ENCODE measurements at places on chromosomes 13 and 19.
A peak's percentile ranks its signal among the peaks of the same experiment; 100 is the strongest.

- no peak for DNase-seq
These were observed 1120.8 kb downstream of the EFNB2 start for GRCh38 chr13:105414639-105415038.

DNA sequence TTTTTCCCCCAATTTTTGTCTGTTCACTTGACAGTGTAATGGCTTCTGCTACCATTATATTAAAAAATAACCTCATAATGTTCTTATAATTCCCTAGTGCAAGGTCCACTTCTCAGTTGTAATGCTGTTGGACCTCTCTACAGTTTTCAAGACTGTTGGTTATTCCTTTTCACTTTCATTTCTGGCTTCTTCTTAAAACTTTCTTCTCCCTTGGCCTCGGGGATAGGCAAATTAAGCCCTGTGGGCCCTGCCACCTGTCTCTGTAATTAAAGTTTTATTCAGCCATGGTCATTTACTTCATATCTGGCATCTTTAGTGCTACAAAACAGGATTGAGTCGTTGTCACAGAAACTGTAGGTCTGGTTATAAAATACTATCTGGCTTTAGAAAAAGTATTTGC, 313.5 kb downstream of the KLF12 start:
- no peak for DNase-seq

- DNase-seq: no peak
These were observed 512.4 kb upstream of the ATXN8OS start for GRCh38 chr13:69595181-69595580.

GRCh38 chr13:82698383-82698782, 1183.9 kb downstream of the SLITRK1 start:
- DNase-seq: no peak

- no peak for DNase-seq
These were observed 48.6 kb downstream of the PIN1 start for GRCh38 chr19:9883764-9884163.

DNA sequence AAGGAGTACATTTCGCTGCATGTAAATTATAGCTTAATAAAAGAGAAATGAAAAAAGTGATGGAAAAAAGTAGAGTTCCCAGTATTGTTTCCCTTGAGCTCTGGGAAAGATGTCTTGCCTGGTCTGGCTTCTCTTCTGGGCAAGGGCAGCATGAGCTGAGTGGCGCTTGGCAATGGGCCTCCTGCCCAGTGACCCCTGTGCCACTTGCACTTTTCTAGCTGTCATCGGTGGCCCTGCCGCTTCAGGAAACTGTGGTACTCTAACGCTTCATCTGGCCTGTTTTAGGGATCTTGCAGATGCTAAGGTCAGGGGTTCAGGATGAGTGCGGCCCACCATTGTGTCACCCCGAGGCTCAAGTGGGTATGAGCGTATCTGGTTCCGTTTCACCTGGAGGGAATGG, 161.4 kb downstream of the MTUS2 start:
- DNase-seq: no peak

DNA sequence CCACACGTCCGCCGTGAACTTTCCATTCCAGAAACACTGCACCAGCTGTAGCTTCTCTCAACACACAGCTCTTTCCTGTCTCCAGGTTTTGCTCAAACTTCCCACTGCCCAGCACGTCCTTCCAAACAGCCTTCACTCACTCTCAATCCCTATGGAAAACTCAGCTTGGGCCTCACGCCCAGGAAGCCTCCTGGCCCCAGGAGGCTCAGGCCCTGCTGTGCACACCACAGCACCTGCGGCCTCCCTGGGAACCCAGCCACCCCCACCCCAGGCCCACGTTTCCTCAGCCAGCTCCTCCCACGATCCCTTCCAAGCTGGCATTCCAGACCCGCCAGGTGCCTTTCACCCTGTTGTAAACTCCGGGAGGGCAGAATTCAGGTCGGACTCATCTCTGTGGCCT, 35.2 kb downstream of the C13orf46 start:
- DNase-seq: no peak

DNA sequence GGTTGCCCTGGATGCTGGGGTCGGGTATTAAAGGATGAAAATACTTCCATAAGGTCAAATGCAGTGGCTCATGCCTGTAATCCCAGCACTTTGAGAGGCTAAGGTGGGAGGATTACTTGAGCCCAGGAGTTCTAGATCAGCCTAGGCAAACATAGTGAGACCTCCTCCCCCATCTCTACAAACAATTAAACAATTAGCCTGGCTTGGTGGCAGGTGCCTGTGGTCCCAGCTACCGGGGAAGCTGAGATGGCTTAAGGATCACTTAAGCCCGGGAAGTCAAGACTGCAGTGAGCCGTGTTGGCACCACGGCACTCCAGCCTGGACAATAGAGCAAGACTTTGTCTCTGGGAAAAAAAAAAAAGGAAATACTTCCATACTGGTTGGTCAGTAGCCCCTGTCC, 1.5 kb downstream of the KLK11 start:
- DNase-seq: no peak

DNA sequence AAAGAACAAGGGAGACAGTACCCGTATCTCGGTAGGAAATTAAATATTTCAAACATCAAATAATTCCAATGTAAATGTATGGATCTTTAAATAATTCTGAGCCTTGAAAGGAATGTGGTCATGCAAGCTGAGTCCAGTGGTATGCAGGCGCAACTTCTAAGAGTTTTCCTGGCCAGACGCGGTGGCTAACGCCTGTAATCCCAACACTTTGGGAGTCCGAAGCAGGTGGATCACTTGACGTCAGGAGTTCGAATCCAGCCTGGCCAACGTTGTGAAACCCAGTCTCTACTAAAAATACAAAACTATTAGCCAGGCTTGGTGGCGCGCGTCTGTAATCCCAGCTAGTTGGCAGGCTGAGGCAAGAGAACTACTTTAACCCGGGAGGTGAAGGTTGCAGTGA, 1.1 kb upstream of the ZNF845 start:
- no peak for DNase-seq

DNA sequence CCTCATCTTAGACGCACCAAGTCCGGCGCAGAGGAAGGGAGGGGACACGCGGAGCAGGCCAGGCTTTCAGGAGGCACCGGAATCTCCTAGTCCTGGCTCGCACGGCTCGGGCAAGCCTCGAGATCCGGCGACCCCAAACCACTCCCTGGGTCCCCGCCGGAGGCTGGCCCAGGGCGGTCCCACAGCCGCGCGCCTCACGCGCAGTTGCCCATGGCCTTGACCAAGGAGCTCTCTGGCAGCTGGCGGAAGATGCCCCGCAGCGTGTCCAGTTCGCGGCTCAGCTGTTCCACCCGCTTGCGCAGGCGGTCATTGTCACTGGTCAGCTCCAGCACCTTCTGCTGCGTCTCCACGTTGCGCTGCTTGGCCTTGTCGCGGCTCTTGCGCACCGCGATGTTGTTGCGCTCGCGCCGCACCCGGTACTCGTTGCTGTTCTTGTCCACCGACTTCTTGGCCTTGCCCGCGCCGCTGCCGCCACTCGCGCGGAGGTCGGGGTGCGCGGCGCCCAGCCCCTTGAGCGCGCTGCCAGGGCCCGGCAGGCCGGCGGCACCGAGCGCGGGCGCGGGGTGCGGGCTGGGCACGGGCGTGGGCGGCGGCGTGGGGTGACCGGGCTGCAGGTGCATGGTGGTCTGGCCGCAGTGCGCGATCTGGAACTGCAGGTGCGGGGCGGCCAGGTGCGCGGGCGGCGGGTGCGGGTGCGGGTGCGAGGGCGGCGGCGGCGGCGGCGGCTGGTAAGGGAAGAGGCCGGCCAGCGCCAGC, 1.0 kb downstream of the CEBPA start:
- DNase-seq: peak; percentile 37

DNA sequence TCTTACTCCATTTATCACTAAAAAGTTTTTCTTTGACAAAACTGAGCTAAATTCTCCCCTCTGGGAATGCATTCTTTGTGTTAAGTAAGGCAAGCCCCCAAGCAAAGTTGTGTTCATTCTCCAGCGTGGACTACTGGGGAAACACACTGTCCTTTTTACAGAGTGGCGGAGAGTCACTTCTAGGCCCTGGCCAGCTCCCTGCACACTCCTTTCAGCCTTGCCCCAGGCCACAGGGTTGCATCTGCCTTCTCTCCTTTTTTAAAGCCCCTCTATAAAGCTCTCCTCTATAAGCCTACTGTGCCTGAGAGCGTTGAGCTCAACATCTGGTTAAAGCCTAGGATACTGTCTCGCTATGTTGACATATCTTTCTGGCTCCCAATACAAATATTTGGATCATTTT, 803.4 kb downstream of the PCDH17 start:
- no peak for DNase-seq

DNA sequence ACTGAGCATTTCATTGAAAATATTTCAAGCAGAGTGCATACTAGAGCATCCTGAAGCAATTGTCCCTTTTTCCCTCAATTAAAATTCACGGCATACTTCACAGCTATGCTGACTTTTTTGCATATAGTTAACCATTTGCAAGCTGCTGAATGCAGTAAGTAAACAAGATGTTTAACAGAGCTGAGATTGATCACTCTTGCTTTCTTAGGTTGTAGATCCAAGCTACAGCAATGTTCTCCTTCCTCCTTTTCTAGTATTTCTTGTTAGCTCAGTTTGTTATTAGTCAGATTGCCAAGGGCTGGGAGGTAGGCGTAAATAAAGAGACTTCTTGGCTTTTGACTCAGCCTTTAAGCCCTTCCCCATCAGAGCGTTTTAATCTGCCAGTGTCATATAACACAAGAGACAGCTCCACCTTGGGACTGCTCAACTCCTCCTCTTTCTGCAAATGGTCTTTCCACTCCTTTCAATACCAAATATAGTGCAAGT, at the start of gene SLITRK6:
Gene SLITRK6 (minus strand): TSS at position 323 of the 486 bp plus-strand sequence. CDS start 2,911 bp downstream, outside the sequence.
- DNase-seq: peak; percentile 39

- DNase-seq: peak; percentile 75
These were observed 33.2 kb upstream of the MEDAG start for GRCh38 chr13:30872685-30873461.

DNA sequence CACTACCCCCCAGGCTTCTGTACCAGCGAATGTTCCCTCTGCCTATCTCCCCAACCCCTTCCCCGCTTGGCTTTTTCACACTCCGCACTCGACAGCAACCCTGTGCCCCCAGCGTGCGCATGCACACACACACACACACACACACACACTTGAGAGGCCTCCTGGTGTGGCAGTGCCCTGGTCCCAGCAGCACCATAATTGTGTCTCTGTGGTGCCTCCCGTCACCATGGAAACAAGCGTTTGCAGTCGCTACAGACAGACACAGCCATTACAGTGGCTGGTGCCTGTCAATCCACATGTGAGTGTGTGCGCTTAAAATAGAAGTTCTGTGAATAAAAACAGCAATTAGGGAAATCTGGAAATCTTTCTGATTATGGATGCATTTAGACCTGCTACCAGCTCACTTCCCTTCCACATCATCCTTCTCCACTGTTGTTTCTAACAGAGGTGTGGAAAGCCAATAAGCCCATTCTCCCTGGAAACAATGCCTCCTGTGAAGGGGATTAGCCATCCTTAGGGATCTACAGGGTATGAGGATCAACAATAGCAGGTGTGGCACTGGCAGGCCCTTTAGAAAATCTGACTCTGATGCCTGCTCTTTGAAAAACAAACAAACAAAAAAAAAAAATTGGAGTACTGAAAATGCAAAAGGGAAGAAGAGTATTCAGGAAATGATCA, 146.3 kb downstream of the DCLK1 start:
- peak; percentile 40 for DNase-seq

GRCh38 chr19:28498404-28498976, 714.5 kb downstream of the UQCRFS1 start:
- DNase-seq: no peak

GRCh38 chr13:93746589-93746988, 520.0 kb downstream of the GPC6 start:
- DNase-seq: no peak

- no peak for DNase-seq
These were observed 296.0 kb downstream of the OLFM4 start for GRCh38 chr13:53324656-53325055.

GRCh38 chr19:6837525-6837924, 49.9 kb upstream of the ADGRE1 start:
- DNase-seq: no peak

- DNase-seq: no peak
These were observed 387.5 kb downstream of the LMO7 start for GRCh38 chr13:76023652-76024051.

DNA sequence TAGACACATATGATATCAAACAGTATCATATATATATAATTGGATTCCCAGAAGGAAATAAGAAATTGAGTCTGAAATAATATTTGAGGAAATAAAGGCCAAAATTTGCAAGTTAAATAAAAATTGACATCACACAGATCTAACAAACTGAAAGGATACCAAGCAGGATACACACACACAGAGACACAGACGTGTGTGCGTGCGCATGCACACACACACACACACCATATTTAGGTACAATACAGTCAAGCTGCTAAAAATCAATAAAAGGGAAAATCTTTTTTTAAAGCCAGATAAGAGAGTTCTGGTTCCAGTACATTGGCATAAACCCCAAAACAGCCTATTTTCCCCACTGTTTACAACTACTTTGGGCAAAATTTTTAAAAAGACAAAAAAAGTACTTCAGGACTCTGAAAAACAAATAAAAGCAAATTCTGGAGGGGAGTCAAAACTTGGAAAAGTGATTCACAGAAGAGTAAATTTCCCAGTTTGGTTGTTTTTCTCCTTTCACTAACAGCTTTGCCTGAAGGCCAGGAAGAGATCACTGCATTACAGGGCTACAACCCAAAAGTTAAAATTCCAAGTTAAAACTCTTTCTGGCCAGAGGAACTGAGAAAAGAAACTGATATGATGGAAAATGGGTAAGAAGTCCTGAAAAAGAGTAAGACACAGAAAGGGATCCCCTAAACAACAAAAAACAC, 16.2 kb downstream of the MYCBP2 start:
- no peak for DNase-seq

DNA sequence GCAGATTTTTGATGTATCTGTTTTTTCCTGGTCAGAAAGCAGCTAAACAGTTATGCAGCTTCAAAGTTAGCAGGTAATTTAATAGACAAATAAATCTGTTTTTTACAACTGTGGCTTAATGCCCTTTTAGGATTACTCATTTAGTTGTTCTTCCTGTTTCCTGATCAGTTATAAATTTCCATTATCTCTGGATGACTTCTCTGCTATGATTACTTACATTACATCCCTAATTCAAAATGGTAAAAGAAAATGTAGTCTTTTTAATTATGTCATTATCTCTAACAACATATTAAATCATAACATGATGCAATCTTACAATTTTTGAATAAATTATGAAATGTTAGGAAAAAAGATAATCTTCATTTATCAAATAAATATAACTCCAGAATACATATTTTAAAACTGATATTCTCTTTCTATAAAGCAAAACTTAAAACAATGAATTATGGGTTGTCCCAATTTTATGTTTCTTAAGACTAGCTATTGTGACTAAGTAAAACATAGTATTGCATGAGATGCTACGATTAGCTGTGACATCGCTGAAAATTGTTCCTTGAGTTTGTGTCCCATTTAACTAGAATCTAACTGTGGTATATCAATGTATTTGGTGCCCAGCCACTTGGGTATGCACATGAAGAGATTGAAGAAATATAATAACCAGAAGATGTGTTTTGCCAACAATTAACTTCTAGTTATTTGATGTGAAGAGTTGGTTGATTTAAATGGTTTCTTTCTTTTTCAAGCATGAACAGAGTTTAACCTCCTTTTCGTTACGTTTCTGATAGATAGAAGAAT, 605.3 kb upstream of the SPRY2 start:
- DNase-seq: no peak

All from head of caudate nucleus (tissue), 42 donors.